ENCODE measurements at places on chromosomes 4 and X.

- no peak for DNase-seq
Observed at GRCh38 chr4:103591841-103592240, 127.9 kb downstream of the TACR3 start.

GRCh38 chr4:25948051-25948450, 34.0 kb downstream of the SMIM20 start:
- no peak for DNase-seq

DNA sequence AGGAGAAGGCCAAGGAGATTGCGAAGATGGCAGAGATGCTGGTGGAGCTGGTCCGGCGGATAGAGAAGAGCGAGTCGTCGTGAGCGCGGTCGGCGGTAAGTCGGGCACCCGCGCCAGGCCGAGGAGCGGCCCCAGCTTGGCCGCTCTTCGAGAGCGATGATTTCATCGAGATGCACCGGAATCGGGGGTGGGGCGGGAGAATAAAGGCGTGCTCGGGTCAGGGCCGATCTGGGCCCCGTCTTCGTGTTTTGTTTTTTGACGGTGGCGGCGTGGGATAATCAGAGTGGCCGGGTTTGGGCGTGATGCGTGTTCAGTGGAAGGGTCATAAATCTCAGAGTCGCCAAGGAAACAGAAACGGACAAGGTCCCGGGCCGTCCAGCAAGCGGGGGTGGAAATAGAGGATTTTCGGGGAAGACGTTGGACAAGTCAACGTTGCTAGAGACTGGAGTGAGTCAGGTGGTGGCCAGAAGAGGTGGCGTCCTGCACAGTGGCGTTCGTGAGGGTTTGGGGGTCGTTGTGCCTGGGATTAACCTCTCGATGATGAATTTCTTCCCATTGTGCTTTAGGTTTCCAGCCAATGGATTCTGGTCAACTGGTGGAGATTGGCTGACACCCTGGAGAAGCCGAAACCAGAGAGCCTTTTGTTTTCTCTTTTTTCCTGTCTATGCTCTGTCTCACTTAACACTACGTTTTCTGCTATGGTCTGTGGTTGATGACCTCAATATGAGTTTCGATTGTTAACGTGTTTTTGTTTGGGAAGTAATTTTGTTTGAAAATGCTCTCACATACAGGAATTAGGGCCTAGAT, 882 bp downstream of the MRFAP1 start:
- no peak for DNase-seq

- DNase-seq: no peak
Observed at GRCh38 chrX:101057093-101057714, 5.3 kb upstream of the TRMT2B start.

DNA sequence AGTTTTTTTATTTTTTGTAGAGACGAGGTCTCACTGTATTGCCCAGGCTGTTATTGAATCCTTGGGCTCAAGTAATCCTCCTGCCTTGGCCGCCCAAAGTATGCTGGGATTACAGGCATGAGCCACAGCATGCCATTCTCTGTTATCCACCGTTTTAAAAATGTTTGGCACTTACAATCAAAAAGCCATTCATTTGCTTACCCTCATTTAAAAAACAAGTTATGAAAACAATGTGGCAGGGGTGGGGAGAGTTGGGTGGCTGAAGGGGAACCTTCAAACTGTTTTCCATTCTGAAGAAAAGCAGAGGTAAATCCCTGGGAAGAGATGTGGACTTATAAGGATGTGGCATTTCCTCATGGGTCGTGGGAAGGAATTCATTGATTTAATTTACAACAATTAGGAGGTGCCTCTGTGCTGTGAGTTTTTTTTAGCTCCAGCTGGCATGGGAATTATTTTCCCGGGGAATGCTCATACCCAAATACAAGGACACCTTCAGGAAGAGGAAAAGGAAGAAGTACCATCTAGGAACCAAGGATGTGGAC, 103.5 kb downstream of the MID1 start:
- no peak for DNase-seq

DNA sequence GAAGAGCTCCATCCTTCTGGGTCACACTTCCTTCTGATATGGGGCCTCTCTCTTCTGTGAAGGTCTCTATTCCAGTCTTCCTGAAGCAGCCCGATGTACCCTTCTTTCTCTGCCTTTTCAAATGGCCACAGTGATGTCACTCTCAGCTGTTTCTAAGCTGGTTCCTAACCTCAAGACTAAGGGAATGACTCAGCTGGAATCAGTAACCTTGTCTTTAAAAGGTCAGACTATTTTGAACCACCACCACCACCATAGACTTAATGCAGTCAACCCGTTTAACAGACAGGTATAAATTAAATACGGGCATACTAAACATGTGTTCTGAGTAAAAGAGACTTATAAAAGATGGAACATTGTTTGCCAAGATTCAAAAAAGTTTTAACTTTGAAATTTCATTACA, 121.0 kb downstream of the PPA2 start:
- no peak for DNase-seq

- DNase-seq: no peak
Observed at GRCh38 chr4:85805891-85806290, 330.9 kb downstream of the ARHGAP24 start.

GRCh38 chr4:142528433-142528832, 317.7 kb downstream of the INPP4B start:
- no peak for DNase-seq

GRCh38 chr4:55312489-55313101, 33.4 kb upstream of the SRD5A3 start:
- DNase-seq: no peak

DNA sequence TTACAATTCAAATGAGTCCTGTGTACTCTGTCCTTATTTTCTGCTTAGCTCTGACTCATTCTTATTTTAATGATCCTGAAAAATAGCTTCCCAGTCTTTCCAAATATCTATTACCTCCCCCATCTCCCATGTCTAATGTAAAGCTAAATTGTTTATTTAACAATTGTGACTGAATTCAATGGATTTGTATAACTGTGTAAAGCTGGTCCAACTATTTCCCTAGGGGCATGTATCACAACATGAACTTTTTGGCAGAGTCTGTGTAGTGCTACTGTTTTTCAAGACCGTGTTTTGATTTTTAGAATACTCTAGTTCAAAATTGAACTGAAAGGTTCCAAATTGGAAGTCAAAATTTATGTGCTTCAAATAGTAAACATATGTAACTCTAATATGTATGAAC, 67.8 kb downstream of the SPCS3 start:
- peak; percentile 52 for DNase-seq

- no peak for DNase-seq
Observed at GRCh38 chrX:44400588-44400987, 57.1 kb upstream of the EFHC2 start.

GRCh38 chrX:9393571-9393970, 71.3 kb upstream of the TBL1X start:
- DNase-seq: no peak

DNA sequence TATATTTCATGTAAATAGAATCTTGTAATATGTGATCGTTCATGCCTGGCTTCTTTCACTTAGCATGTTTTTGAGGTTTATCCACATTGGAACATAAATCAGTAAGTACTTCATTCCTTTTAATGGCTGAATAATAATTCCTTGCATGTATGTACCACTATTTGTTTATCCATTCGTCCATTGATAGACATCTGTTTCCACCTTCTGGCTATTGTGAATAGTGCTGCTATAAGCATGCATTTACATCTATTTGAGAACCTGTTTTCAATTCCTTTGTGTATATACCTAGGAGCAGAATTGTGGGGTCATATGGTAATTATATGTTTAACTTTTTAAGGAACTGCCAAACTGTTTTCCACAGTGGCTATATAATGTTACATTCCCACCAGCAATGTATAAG, 356.7 kb upstream of the DIPK2B start:
- DNase-seq: no peak

GRCh38 chr4:156983366-156983765, 11.8 kb upstream of the PDGFC start:
- DNase-seq: no peak

GRCh38 chr4:153771046-153771445, 11.2 kb upstream of the RNF175 start:
- no peak for DNase-seq

GRCh38 chr4:182425302-182425701, 182.1 kb downstream of the TENM3 start:
- DNase-seq: no peak

DNA sequence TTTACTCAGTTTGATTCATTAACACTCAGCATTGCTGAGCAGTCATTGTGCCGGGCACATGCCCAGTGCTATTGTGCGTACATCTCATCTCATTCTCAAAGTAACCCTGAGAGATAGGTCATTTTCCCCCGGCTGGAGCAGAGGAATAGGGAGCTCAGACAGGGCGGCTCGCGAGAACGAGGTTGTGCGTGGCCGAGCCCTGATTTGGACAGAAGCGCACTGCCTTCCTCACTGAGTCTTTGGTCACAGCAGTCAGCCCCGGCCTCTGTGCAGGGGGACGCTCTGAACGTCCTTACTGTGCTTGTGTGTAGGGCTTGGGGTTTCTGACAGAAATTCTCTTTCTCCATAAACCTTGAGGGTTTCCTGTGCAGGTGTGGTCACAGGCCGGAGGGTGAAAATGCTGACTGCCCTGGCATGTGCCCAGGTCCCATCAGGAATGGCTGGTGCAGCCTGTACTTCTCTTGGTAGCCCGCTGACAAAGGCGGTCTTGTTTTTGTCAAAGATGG, 39.5 kb downstream of the NOP14 start:
- DNase-seq: no peak

DNA sequence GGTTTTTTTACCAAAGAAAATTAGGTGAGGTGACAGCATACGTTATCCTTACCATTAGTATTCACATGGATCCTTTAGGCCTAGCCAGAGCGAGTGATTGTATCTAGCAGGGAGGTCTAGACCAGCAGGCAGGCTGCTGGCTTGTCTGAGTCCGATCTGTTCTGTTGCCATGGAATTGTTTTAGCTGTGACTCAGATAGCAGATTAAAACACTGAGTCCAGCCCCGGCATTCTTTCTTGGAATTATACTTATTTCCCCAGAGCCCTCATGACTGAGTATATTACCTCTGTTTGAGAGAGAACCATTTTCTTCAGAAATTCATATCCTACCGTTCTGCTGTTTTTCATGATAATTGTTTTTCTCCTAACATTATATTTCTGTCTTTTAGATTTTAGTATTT, 37.4 kb downstream of the OCRL start:
- no peak for DNase-seq

GRCh38 chr4:119048446-119048845, 87.2 kb upstream of the MYOZ2 start:
- DNase-seq: no peak

- no peak for DNase-seq
Observed at GRCh38 chr4:147360301-147360700, 120.6 kb upstream of the EDNRA start.

DNA sequence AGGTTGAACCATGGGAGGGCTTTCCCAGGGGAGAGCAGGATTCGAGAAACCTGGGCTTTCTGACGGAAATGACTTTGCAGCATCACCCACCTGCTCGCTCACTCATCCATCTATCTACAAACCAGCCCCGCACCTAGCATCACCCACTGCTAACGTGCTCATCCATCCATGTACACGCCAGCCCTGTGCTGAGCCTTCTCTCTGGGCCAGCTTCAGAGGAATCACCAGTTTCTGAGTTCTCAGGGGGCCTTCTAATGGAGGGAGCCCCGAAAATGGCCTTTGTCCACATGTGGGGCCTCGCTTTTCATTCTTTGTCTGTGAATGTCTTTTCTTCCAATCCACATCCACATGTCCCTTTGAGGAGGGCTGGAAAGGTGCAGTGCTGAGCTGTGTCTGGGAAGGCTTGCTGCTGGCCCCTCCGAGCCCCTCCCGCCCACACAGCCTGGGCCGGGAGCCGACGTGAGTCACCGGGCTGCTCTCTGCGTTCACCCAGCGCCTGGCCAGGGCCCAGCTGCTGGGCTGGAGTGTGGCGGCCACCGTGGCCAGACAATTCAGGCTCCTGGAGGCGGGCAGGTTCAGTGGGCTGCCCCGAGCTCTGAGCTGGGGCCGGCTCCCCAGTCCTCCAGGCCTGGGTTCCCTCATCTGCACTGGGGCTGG, 14.7 kb downstream of the SORCS2 start:
- DNase-seq: no peak

DNA sequence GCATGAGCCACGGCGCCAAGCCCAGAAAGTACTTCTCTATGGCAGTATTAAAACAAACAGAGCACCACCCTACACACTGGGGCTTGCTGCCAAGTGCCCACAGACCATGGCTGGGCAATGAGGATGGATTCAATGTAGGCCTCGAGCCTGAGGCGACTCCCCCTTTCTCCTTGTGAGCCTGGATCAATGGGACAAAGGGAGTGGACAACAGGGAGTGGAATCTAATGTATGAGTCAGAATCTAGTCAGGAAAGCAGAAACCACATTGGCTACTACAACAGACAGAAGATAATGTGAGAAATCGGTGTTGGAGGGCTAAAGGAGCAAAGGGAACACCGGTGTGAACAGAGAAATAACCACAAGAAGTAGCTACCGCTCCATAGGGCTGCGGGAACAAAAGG, 37.7 kb upstream of the OCIAD2 start:
- DNase-seq: no peak

- no peak for DNase-seq
Observed at GRCh38 chr4:184150102-184150839, 67.4 kb downstream of the ENPP6 start.

DNA sequence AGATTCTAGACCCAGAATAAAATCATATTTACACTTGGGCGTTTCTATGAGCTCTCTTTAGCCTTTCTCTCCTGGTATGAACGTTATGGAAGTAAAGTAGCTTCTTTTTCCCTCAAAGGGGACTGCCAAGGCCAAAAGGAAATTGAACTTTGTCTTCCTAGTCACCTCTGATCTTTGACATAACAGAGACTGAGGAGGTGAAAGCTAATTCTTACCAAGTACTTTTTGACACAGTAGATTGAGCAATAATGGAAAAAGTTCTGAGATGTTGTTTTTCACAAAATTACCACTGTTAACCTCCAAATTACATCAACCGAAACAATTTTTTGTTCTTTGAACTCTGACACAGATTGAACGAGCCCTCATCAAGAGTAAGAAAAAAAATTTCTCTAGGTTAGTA, 318.4 kb downstream of the TEX13A start:
- no peak for DNase-seq

DNA sequence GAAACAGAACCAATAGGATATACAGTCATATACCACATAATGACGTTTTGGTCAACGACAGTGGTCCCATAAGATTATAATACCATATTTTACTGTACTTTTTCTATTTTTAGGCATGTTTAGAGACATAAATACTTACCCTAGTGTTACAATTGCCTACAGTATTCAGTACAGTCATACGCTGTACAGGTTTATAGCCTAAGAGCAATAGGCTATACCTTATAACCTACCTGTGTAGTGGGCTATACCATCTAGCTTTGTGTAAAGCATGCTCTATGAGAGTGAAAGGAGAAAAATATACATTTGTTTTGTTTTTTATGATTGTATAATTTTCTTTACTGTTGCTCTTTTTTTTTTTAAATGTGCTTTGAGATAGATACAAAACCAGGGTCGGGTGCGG, 52.0 kb upstream of the PABPC1L2A start:
- no peak for DNase-seq

GRCh38 chr4:152117520-152117919, 356.7 kb upstream of the GATB start:
- no peak for DNase-seq

- DNase-seq: no peak
Observed at GRCh38 chrX:119477812-119478232, 9.6 kb downstream of the SLC25A5 start.

GRCh38 chr4:102959496-102959895, 60.0 kb downstream of the SLC9B1 start:
- no peak for DNase-seq

GRCh38 chrX:153516073-153516472, 1.4 kb upstream of the ATP2B3 start:
- no peak for DNase-seq

GRCh38 chrX:12956704-12957534, 18.0 kb upstream of the TMSB4X start:
- no peak for DNase-seq

All from NCI-H2081 treated with DMSO at 0.1 percent for 48 hours (cell line).